COR-L47 (cell line): ENCODE measurements at places on chromosomes 6 and 20.
A peak's percentile ranks its signal among the peaks of the same experiment; 100 is the strongest.

DNA sequence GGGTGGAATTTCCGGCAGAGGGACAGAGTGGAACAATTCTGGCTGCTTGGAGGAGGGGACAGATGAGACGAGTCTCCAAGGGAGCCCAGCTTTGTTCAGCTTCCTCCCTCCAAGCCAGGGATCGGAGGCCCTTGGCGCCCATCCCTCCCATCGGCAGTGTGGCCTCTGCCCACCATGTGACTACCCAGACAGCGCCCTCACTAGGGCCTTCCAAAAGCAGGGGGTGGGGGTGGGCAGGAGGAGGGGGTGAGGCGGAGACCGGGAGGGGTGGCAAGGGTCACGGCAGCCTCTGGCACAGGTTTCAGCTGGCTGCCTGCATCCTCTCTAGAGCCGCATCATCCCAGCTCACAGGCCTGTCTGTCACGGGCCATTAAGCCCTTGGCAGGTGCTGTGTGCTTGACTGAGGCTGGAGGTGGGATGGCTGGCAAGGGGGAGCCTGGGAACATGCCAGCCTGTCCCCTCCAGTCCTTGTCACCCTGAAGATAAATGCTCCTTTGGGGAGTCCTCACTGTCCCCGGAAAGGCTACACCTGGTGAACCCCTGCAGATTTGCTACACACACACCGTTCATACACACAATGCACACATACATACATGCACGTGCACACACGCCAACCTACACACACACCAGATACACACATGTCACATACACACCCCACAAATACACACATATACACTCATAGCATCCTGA lies 6.2 kb upstream of the FGD2 start:
- DNase-seq = no peak

DNA sequence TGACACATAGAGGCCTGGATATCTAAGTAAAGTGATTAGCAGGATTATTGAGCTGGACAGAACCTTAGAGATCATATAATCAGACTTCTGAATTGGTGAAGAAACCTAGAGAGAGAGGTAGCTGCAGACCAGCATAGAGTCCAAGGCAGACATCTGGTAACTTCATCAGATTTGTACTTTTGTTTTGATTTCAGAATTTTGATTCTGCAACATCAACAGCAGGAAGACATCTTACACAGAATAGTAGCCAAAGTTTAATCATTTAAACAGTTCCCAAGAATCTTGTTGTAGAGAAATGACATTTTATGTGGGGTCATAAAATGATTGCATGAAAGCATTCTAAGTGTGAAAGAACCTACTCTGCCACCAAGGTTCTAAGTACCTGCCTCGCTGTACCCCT lies 39.4 kb downstream of the RPRD1B start:
- DNase-seq = no peak

GRCh38 chr6:99241905-99242534 lies 107.5 kb downstream of the FAXC start:
- peak; percentile 19 for DNase-seq

DNA sequence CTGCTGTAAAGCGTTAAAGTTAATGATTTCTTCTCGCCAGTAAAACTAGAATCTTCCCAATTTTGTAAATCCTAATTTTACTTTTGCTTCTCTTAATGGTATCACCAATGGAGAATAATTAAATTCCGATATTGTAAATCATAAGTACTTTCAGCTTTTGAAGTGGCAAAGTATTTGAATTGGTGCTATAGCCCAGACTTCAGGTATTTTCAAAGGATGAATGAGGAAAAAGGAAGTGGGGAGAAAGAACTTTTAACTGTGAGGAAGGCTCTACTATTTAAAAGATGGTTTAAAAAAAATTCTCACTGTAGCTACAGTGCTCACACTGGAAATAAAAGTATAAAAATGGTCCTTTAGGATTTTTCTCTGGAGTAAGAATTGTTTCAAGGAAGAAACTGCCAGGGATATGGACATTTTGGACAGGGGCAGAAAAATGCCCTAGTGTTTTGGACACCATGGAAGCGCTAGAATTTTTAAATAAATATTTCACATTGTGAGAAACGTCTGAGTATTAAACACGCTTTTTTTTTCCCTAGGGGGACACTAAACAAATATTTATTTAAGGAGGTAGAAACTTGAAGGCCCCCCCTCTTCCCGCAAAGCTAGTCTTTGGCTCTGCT lies 1.3 kb upstream of the TAB2 start:
- no peak for DNase-seq

DNA sequence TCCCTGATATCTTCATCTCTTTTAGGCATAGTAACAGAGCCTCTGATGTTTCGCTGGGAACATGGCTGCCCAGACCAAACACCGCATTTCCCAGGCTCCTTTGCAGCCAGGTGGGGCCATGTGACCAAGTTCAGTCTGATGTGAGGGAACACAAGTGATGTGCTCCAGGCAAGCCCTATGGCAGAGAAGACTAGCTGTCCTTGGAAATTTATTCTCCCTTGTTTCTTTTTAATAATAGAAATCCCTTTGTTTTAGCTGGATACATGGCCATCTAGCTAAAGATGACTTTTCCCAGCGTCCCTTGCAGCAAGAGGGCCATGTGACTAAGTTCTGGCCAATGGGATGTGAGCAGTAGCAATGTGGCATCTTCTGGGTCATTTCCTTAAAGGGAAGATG lies 30.8 kb downstream of the SLC2A10 start:
- no peak for DNase-seq

DNA sequence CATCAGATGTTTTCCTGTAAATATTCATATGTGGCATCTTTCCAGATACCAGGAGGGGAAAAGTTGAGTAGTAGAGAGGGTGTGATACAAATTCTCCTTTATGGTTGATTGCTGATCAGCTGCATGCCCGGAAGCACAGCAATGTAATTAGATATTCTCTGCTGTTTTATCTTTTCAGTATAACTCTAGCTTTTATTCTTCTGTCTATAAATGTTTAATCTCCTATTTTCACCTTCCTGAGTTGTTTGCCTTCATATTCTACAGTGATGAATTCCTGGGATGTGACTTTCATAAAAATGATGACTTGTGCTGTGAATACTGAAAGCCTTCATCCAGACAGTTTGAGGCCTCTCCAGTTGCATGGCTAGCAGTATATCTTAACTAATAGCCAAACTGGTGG lies 53.7 kb downstream of the SH3BGRL2 start:
- DNase-seq = no peak

GRCh38 chr6:137157601-137158000 lies 15.8 kb downstream of the IL22RA2 start:
- no peak for DNase-seq

DNA sequence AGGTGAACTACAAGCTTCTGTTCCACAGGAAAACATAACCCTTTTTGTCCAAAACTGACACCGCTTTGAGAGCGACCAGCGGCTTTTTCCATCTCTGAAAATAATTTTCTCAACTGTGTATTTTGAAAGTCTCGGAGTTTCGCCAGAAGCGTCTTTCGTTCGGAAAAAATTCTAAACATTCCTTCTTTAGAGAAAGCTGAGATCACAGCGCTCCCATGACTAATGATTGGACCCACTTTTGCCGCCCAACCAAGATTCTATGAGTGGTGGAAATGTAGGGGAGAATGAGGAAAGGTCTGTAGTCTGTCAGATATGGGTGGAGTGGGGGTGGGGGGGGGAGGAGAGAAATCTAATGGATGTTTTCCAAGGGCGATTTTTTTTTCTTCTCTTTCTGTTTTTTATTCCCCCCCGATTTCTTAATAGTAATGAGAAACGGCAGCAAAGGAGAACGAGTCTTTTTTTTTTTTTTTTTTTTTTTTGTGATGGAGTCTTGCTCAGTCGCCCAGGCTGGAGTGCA lies 189.3 kb downstream of the TRIM27 start:
- no peak for DNase-seq

DNA sequence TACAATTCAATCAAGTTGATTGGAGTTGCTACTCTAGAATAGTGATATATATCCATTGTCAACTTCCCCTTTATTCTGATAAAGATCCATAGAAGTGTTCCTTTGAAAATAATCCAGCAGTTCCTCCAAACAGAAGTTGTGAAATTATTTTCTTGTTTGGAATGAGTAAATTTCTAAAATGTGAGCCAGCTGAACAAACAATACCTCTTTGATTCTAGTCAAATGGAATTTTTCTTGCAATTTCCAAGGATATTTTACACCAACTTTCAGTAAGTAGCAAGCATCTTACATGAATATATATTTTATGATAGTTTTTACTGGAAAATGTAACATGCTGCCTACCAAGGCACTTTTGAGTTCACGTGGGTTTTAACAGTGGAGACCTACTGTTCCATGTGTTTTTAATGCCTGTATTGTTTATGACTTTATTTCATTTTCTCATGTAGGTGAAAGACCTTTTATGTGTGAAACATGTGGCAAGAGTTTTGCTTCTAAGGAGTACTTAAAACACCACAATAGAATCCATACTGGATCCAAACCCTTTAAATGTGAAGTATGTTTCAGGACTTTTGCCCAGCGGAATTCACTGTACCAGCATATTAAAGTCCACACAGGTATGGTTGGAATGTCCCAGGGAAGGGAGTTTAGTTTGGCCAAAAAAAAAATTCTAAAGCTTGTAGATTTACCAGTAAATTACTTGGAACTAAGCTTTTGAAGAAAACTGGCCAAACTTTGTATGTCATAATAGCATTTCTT lies 6.5 kb downstream of the GZF1 start:
- DNase-seq = no peak

GRCh38 chr6:30541515-30542403 lies 14.5 kb downstream of the GNL1 start:
- peak; percentile 53 for DNase-seq
